Left kidney (tissue), 8 donors: ENCODE measurements at places on chromosomes 7 and 10.
A peak's percentile ranks its signal among the peaks of the same experiment; 100 is the strongest.

- peak; percentile 94 for DNase-seq
Observed at GRCh38 chr7:73683056-73683787, at the start of the genes BUD23 and DNAJC30. Gene BUD23 (plus strand): TSS chr7:73683597. CDS start chr7:73683626, 29 bp downstream. Gene DNAJC30 (minus strand): TSS chr7:73683453. CDS start chr7:73683423, 30 bp downstream.

DNA sequence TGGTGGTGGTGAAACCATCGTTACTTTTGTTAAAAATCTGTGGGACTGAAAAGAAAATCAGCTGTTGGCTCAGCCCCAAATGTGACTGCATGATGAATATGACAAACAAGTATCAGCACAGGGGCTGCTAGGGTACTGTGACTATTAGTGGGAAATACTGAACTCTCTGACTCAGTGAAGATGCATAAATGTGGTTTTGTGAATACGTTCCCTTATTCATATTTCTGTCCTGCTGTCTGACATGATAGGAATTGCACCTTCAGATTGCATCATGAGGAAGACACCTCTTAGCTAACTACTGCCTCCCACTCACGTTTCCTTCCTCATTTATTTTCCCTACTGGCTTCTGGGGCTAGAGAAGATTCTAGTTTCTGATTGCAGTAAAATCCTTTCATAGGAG is 1.4 kb downstream of the CLEC5A start:
- DNase-seq, result no peak

GRCh38 chr10:7856678-7857077 is 38.4 kb downstream of the TAF3 start:
- DNase-seq, result no peak

- DNase-seq, result no peak
Observed at GRCh38 chr10:12589791-12590190, 240.4 kb downstream of the CAMK1D start.

- no peak for DNase-seq
Observed at GRCh38 chr7:12475362-12476063, 71.8 kb upstream of the VWDE start.

DNA sequence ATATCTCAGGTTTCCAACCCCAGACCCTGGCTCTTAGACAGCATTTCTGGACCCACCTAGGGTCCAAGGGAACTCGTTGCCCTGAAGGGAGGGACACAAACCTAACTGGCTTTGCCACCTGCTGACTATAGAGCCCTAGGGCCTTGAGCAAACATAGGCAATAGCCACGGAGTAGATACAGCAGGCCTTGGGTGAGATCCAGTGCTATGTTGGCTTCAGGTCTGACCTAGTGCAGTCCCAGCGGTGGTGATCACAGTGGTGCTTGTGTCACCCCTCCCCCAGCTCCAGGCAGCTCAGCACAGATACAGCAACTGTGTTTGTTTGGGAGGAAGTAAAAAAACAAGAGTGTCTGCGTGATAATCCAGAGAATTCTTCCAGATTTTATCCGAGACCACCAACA is 9.7 kb upstream of the TNKS2 start:
- no peak for DNase-seq

GRCh38 chr10:51250278-51250920 is 176.1 kb downstream of the PRKG1 start:
- DNase-seq, result no peak

DNA sequence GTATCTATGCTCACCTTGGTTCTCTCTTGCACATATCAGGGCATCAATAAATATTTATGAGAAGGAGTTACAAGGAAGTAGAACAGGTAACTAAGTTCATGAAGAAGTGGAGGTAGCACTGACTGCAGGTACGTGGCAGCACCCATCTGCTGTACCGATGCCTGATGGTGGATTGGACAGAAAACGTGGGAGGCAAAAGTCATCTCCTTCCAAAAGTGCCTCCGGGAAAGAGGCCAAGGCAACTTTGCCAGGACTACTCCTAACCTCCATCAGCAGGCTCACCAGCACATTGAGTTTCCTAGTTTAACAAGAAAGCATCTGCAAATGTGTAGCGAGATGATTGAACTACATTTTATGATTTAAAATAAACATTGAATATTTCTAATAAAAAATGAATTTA is 248.8 kb downstream of the ANKRD7 start:
- no peak for DNase-seq

- DNase-seq, result no peak
Observed at GRCh38 chr10:48573045-48573444, 31.8 kb downstream of the ARHGAP22 start.

DNA sequence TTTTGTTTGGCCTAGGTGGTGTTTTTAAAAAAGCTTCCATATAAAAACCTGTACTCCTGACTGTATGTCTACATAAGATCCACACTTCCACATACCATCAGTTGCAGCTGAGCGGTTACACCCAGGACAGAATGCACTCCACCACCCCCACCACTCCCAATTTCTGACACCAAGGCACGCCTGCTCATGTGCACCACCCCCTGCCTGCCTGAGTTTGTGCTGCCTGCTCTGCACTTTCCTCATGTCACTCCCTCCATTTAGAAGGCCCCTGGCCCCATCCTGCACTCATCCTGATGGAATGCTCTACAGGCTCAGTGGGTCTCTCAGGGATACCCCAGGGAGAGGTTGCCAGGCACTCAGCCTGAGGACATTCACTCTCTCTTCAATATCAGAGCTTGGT is 6.5 kb downstream of the VPS41 start:
- DNase-seq, result no peak

- no peak for DNase-seq
Observed at GRCh38 chr7:21293771-21294170, 134.1 kb upstream of the SP4 start.

- DNase-seq, result no peak
Observed at GRCh38 chr7:100434297-100435144, 1.8 kb downstream of the PPP1R35 start.

GRCh38 chr7:139908792-139909191 is 79.7 kb downstream of the TBXAS1 start:
- DNase-seq, result no peak

GRCh38 chr7:116906391-116906790 is 44.0 kb downstream of the CAPZA2 start:
- no peak for DNase-seq

GRCh38 chr7:44261240-44261639 is 60.5 kb downstream of the YKT6 start:
- DNase-seq, result no peak

- DNase-seq, result no peak
Observed at GRCh38 chr10:43939939-43940820, 291.5 kb upstream of the ZNF32 start.

- no peak for DNase-seq
Observed at GRCh38 chr7:151372612-151373265, 31.1 kb downstream of the NUB1 start.

DNA sequence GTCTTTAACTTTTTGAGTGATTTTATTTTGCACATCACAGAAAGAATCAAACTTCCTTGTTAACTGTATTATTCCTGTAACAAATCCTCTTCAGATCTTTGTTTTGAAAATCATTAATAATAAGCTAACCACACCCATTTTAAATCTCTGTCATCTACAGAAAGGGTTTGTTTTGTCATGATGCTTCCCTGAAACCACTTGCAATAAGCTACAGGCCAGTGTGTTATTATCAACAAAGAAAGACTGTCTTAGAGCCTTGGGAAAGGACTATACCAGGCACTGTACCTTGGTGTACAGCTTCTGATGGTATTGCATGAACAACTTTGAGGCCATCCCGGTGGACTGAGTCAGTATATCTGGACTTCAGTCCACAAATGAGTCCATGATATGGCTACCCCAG is 145.3 kb upstream of the FAM3C start:
- no peak for DNase-seq

DNA sequence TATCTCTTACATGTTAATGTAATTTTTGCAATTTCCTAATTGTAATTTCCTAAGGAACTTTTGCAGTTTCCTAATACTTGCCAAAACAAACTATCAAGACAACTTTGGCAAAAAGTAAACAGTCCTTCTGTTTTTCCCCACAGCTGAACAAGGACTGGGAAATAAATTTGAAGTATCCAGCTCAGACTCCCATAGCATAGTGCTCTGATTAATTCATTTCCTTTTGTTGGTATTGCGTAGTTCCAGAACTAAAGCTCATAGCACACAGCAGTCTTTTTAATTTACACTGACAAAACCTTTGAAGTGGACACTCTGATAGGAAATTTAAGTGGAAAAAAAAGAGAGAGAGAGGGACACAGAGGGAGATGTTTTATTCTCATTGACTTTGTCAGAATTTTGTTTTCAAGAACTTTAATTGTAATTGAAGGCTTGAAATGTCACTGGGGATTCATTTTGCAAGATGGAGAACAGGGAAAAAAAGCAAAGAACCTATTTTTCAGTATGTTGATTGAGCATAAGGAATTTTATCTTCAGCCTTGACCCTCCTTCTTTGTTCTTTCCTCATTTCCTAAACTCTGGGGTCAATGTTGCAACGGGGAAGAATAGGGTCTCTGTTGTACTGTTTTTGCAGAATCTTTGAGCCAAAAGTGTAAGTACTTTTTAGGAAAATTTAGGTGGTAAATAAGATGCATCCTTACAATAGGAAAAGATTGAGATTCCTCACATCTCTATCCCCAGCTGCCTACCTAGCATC is 232.2 kb upstream of the NPSR1 start:
- no peak for DNase-seq

DNA sequence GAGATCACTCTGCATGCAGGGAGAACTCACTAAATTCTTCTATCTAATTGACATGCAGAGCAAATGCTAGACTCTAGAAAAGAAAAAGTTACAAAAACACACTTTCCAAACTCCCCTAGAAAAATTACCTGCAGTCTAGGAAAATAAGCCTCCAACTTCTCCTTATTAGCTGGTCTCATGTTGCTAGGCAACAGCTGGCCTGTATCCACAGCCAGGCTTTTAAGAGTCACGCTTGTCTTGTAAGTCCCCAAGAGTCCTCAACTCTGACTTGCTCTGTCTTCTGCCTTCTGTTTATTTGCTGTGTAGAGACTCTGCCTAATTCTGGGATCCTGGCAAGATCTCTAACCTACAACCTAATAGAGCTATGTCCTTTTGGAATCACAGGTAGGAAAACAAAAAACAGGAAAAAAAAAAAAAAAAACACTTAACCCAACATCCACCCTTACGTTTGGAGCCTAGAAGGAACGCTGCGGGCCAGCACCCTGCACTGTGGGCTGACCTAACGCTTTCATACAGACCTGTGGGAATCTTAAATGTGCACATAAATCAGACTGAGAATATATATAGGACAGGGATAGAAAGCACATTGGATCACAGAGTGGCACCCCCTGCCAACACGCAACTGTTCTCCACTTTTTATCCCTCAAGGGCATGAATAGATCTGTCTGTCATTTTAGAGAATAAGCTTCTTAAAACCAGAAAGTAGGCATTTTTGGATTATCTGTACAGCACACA is 117.0 kb upstream of the PTPRZ1 start:
- no peak for DNase-seq

GRCh38 chr10:76411729-76412435 is 980.5 kb downstream of the LRMDA start:
- no peak for DNase-seq

GRCh38 chr7:84091318-84091717 is 103.3 kb downstream of the SEMA3A start:
- DNase-seq, result no peak

DNA sequence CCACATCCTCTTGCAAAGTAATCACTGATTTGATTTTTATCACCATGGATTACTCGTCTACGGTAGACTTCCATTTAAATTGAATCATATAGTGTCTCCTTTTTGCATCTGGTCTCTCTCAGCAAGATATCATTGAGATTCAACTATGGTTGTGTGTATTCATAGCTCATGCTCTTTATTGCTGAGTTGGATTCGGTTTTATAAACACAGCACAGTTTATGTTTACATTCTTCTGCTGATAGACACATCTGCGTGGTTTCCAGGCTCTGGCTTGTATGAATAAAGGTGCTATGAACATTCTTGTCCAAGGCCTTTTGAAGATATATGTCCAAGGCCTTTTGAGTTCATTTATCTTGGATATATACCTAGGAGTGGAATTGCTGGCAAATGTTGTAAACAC is 356.5 kb upstream of the CELF2 start:
- no peak for DNase-seq

DNA sequence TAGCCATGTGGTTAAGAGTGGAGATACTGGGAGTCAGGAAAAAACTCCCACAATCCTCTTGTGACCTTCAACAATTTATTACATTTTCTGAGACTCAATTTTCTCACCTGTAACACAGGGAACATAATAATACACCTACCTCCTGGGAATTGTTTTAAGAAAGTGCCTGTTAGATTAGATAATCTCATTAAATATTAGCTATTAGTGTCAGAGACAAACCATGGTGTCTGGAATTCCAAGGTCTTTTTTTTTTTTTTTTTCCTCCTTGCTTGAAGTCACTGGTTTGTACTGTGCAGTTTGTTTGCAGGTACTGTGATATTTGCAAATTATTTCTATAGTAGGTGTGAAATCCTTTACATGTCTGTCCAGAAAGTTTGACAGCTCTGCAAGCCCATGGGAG is 806.1 kb downstream of the DNAJB9 start:
- no peak for DNase-seq

- no peak for DNase-seq
Observed at GRCh38 chr7:140928491-140929309, 4.0 kb upstream of the BRAF start.

DNA sequence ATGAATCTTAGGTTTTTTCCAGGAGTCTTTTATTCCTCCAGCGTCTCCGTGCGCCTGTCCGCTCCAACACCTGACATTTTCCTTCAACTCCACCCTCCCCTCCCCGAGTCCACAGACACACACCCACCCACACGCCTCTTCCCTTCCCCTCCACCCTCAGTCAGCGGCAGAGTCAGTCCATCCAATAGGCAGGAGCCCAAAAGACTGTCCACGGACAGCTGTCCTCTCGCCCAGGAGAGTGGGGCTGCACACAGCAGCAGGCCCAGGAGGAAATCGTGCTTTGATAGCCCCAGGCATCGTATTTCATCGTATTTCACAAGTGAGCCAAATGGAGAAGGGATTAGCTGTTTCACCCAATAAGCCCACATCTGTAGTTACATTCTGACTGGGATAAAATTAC is 285.1 kb downstream of the ZEB1 start:
- DNase-seq, result no peak

DNA sequence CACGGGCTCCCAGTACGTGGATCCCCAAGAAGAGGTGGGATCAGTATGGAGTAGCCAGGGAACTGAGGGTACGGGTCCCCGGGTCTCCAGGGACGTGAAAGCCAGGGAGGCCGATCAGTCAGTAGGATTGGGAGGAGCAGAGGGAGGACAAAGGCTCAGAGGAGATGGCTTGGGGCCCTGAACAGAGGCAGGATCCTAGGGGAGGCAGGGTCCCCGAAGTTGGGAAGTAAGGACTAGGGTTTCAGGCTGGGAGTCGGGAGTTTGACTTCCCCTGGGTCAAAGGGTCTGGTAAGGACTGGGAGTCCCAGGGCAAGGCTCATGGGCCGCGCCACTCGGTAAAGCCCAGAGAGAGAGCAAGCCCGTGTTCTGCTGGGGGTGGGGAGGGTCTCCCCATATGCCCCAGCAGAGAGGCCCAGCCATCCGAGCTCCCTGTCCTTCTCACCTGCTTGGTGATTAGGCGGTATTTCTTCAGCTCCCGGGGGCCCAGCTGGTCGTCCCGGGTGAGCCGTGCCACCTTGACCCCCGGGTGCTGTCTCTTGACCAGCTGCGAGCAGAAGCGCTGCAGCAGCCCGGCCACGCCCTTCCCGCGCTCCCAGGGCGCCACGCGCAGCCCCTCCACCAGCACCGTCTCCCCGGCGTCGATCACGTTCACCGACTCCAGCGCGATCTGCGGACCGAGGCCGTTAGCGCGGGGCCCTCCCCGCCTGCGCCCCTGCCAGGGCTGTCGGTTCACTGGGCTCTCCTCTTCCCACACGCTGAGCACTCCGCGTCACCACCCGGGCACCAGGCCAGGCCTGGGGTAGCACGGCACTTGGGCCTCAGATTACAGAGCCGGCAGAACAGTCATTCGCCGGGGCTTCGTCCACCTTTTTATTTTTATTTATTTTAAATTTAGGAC is 7.0 kb downstream of the NAT16 start:
- no peak for DNase-seq
